ENCODE measurements at places on chromosomes 12 and 14.

- DNase-seq = no peak
Observed at GRCh38 chr14:60845523-60845922, 111.0 kb downstream of the MNAT1 start.

DNA sequence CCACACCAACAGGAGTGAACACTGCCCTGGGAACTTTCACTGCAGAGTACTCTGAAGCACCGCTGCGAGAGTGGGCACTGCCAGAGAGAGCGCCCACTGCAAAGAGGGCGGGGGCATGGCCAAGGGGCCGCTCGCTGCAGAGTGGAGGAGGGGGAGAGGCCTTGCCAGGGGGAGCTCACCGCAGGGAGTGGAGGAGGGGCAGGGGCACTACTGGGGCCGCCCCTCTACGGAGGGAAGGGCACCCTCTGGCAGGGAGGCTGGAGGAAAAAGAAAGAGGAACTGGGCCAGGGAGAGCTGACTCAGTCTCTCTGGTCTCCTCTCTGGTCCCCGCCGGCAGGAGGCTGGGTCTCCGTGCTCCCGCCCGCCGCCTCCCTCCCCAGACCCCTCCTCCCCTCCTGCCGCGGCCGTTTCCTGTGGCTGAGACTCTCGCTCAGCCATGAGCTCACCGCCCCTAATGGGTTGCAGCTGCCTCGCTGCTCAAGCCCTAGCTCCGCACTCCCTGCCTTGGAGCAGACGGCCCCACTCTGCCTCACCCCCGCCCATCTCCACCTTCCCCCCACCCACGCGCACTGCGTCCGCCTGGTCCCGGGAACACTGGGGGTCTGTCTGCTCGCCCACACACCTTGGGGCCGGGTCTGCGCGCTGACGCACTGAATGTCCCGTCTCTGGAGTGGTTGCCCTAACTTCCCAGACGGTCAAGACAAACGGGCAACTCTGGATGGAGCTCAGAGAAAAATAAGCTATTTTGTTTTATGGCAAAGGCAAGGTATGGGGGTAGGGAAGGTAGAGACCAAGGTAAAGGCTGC lies 1.3 kb downstream of the ARHGEF40 start:
- peak; percentile 55 for DNase-seq

DNA sequence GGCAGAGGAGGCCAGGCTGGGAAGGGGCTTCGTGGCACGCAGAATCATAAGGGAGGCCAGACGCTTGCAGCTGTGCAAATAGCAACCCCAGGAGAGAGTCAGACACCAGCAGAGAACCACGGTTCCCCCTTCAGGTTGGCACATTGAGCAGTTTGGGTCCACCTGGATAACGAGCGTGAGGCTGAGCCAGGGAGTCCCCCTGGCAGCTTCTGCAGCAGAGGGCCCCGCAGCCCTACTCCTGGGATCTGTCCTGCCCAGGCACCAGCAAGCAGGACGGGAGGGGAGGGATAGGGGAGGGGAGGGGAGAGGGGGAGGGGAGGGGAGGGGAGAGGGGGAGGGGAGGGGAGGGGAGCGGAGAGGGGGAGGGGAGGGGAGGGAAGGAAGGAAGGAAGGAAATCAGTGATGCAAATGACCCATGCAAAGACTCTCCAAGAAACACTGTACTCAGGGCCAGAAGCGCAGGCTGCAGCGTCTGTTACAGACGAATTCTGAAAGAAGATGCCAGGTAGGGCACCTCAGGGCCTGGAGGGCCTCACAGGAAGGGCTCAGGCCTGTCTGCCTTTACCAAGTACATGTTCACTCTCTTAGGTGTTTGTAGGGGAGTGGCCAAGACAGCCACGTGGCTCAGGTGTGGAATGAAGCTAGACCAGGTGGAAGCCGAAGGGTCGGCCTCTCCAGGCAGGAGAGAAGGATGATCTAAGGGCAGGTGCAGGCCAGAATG lies 32.3 kb upstream of the MMP17 start:
- no peak for DNase-seq

GRCh38 chr12:121455766-121456420 lies 56.0 kb downstream of the RNF34 start:
- no peak for DNase-seq

DNA sequence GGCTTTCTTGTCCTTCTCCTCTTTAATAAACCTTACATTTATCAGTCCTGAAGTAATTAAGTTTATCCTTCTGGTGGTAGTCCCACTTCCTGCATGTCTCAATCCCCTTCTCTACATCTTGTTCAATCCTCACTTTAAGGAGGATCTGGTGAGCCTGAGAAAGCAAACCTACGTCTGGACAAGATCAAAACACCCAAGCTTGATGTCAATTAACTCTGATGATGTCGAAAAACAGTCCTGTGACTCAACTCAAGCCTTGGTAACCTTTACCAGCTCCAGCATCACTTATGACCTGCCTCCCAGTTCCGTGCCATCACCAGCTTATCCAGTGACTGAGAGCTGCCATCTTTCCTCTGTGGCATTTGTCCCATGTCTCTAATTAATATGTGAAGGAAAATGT lies 79.3 kb downstream of the ZFC3H1 start:
- no peak for DNase-seq

DNA sequence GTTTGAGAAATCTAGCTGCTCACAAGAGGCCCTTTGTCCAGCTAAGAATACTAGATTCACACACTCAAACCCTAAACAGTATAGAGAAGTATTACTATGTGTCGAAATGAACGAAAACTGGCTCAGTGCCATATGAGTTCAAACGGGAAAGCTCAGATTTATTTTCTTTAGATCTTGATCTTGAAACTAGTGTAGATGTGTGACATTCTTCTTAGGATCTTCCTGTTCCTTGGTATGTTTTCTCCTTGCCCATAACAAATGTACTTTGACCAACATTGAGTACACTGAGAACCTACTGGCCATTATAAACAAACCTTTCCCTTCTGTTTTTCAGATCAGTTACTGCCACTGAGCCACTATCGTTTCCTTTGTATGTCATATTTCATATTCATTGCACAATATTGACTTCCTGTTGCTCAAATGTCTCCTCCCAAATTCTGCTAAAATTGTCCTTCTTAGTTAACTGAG lies 21.3 kb downstream of the MYBPC1 start:
- no peak for DNase-seq

GRCh38 chr14:68380329-68380741 lies 412.5 kb downstream of the ZFP36L1 start:
- no peak for DNase-seq

- no peak for DNase-seq
Observed at GRCh38 chr14:105123064-105123665, 45.4 kb downstream of the JAG2 start.

DNA sequence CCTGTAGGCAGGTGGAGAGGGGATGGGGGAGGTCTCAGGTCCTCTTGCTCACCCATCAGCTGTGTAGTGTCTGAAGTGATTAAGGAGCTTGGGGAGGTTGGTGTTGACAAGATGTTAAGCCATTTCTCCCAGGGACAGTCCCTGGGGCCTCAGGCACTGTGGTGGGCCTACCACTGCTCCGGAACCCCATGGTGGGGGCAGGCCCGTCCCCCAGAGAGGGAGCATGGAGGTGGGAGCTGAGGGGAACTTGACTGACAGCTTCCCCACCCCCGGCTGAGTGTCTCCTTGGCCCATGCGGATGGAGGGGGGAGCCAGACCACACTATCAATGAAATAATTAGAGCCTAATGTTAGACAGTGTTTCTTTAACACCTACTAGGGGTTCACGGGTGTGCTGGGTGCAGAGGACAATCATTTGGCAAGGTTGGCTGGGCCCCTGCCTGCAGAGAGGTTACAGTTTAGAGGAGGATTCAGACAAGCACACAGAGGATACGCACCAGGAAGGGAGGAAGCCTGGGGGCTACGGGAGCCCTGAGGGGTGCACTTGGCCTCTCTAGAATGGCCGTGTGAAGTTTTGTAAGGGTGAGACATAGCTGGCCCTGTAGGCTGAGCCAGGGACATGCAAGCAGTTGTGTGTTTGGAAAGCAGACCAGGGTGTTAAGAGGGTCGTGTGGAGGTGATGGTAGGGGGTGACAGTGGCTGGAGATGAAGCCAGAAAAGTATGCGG lies 19.3 kb upstream of the KRT80 start:
- no peak for DNase-seq

DNA sequence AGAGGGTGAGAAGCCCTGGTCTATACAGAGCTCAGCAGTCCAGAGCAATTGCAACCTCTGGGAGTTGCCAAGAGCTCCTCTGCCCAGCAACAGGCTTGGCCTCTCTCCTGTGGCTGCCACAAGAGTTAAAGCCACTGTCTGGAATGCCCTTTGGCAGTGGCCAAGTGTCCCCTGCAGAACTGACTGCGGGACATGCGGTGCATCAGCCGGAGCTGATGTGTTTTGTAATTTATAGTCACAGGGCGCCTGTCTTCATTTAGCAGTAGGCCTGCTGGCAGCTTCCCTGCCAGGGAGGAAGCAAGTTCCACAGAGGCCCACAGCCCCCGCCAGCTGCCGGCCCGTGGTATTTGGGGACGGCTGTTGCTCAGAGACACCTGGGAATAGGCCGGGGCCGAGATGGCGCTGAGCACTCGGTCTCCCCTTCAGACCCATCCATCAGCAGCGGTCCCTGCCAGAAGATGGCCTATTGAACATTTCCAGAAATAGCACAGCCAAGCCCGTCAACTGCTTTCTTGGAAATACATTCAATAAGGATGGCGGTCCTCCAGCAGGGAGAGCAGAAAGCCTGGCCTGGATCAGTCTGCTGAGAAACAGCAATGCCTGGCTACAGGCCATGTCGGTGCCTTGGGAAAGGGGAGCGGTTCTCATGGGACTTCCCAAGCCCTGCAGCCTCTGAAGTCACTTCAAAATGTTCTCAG lies 217.4 kb downstream of the CRADD start:
- DNase-seq = no peak

DNA sequence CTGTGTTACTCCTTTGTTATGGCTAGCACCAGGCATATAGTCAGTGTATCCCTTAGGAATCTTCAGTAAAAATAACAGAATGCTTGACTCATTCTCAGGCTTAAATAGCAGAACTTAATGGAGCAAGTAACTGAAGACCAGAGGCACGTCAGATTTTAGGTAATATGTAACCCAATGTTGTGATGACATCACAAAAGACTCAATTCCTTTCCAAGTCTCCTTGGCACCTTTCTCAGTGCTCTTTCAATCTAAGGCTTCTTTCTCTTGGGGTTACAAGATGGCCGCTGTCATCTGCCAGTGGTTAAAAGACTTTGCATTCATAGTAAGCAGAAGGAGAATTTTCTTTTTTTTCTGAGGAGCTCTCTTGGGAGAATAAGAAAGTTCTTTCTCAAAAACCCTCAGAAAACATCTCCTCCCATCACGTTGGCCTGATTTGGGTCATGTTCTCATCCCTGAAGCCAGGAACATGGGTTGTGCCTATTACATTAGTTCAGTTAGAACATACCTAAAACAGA lies 33.4 kb upstream of the DCN start:
- no peak for DNase-seq

DNA sequence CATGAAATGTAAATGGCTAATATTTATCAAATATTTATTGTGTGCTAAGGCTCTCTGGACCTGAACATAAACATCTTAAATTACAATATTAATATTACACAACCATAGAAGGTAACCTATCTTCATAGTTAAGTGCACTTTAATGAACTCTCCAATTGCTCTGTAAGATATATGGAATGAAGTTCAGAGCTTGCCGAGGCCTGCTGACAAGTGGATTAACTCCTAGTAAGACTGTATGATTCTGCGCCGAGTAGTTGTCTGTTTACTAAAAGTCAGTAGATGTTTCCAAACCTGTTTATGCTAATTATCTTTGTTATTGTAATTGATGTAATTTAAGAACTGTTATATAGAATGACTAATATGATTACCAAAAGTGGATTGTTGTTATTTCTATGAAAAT lies 77.2 kb downstream of the PTPRR start:
- DNase-seq = no peak

- no peak for DNase-seq
Observed at GRCh38 chr14:71029236-71029781, 122.0 kb downstream of the PCNX1 start.

DNA sequence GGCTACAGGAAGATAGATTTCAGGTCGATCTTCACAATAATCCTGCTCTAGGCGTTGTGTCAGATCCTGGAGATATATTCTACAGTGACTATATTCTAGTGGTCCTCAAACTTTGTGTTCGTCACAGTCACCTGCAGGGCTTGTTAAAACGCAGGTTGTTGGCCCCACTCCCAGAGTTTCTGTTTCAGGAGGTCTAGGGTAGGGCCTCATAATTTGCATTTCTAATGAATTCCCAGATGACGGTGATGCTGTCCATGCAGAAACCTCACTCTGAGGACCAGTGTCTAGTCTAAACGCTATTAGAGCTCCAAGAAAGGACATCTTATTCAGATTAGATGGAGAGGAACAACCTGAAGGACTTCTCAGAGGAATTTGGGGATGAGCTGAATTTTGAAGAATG lies 13.2 kb upstream of the SLC6A13 start:
- no peak for DNase-seq

DNA sequence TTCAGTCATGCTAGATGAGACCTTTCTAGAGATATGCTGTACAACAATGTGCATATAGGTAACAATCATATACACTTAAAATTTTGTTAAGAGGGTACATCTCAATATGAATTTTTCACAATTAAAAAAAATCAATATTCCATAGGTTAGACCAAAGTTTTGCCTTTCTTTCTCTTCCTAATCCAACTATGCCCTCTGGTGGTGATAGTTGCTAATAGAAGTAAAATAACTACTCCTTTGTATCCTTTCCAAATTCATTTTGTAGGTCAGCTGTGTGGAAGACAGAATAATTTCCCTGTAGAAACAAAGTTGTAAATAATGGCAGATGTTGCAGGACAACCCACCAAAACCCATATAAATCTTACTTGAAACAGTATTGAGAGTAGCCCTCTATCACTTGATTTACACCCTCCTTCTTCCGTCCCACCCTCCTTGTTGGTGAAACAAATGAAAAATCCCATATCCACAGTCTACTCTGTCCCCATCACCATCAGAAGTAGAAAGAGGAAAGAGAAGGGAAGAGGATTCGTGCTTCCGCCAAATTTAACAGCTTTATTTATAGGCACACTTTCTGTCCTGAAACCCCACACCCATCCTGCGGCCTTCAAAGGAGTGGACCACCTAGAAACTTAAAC lies 34.2 kb upstream of the KICS2 start:
- DNase-seq = peak; percentile 60

DNA sequence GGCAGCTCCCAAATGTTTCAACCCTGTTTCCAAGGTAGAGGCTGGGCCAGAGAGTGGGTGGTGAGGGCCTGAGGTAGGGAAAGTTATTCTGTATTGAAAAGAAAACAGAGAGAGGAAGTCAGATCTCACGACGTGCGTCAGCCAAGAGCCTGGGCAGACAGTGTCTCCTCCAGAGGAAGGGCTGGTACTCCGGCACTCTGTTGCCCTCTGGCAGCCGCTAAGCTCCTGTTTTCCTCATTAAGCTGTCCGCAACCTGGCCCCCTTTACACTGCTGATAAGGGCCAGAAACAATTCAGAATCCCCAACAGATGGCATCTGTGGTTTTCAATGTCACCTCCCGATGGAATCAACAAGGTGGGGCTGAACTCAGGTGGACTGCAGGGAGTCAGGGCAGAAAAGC lies 26.0 kb upstream of the LTBP2 start:
- DNase-seq = no peak

- DNase-seq = no peak
Observed at GRCh38 chr12:121783766-121784165, 9.7 kb downstream of the RHOF start.

GRCh38 chr12:26097046-26097878 lies 27.6 kb downstream of the BHLHE41 start:
- peak; percentile 32 for DNase-seq

Data from HS-5 (cell line).